ENCODE measurements at places on chromosomes 13 and 19.
A peak's percentile ranks its signal among the peaks of the same experiment; 100 is the strongest.

DNA sequence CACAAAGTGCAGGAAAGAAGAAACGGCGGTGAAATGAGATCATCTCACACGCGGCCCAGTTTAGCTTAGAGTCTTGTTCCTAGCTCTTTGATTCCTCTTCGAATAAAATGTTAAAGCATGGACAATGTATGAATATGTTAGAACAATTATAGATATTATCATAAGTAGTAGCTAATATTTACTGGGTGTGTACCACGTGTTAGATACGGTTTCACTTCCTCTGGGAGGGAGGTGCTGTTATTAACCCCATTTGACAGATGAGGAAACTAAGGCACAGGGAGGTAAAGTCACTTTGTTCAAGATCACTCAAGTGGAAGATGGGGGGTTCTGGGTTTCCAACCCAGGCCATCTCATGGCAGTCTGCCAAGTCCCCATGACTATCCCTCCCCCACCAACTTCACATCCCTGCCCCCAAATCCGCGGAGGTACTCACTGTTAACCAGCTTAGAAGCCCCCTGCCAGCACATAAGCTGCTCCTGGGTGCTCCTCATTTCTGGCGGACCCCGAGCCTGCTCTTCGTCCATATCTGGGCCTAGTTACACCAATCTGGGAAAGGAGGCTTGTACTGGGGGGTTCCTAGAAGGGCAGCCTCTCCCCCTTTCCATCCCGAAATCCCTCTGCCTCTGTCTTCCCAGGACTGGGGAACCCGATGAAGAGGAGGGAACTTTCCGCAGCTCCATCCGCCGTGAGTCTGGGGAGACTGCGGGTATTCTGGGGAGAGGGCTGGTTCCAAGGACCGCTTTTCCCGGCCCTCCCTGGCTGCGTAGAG, 1.0 kb upstream of the FXYD7 start:
- peak; percentile 30 for DNase-seq

DNA sequence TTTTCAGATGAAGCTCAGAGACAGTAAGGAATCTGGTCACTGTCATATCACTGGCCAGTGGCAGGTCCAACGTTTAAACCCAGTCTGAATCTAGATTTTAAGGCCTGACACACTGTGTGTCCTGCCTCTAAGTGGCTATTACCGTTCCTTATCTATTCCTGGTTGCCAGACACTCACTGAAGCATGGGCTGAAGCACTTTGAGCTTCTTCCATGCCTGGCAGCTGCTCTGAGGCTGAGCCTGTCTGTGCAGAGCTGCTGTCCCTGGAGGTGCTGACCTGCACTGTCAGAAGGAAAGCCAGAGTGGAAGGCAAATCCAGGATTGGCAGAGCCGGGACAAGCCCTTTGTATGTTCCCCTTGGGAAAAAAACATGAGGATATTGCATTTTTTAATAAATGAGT, 109.2 kb upstream of the SLC7A1 start:
- DNase-seq, result no peak

- DNase-seq, result no peak
Observed at GRCh38 chr13:66673401-66673800, 556.7 kb downstream of the PCDH9 start.

- DNase-seq, result no peak
Observed at GRCh38 chr19:11335449-11336146, 3.9 kb downstream of the RAB3D start.

DNA sequence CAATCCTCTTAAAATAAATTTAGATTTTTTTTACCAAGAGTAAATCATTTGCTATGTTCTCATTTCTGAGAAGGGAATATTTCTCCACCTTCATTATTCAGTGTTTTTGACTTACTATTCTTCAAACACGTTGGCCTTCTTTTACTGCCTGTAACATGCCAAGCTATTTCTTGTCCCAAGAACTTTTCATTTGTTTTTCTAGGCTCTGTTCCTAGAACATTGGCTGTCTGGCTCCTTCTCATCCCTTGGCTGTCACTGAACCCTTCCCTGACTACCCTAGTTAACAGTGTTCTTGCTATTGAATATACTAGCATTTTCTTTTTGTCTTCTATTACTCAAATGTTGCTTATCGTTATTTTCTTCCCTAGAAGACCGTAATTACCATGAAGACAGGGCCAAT, 248.1 kb downstream of the ITGBL1 start:
- no peak for DNase-seq

- DNase-seq, result no peak
Observed at GRCh38 chr19:35105411-35106290, 10.0 kb upstream of the FXYD3 start.

- DNase-seq, result no peak
Observed at GRCh38 chr19:18603255-18603957, 3.2 kb downstream of the CRLF1 start.

- DNase-seq, result no peak
Observed at GRCh38 chr13:50419331-50419865, 404.2 kb downstream of the KCNRG start.

DNA sequence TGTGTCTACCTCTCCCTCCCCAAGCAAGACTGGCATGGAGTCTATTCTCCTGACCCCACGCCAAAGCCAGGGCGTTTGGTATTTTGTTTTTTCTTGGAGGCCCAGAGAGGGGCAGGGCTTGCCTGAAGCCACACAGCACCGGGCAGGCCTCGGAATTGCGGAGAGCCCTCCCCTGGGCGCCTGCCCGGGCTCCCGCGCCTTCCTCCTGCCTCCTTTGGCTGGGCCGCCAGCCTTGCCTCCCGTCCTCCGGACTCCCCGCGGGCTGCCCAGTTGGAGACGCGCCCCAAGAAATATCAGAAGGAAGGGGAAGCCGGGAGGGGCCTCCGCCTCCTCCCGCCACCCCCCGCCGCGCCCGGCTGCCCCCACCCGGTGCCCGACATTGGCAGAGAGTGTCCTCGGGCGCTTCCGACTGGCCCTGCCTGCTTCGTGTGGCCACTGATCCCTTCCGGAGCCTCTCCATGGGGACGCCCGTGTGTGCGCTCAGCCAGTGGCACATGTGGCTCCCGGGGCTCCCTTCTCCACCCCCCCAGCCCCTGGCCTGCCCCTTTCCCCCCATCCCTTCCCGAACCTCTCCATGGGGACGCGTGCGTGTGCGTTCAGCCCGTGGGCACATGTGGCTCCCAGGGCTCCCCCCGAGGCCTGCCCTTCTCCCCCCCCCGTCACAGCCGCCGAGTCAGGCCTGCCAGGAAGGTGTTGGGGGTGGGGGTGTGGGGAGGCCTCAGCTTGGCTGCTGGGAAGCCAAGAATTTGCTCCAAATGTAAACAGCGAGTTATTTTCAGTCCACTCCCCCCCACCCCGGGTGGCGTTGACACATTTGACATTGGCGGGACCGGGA, 37.3 kb downstream of the NFIC start:
- peak; percentile 97 for DNase-seq

DNA sequence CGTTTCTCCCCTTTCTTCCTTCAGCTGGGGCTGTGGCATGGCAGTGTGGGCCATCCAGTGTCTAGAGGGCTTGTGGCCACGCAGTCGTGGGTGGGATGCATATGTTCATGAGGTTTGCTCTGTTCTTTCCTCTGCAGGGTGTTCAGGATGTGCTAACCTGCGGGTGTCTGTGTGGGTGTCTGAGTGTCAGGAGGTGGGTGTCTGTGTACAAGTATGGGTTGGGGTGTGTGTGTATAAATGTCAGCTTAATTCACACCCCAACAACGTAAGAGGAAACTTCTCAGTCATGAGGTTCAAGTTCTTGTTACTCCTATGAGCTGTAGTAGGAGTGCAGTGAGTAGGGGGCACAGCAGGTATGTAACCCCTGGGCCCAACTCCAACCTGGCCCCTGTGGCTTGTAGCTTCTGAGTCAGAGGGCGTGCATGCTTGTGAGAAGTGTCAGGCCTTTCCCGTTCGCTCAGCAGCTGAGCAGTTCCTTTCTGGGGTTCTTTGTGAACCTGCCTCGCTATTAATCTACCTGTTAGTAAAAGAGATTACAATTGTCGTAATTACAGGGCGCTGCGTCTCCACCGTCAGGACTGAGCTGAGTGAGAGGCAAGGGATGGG, 49.1 kb downstream of the NFIX start:
- DNase-seq, result no peak

GRCh38 chr19:38211766-38212165, 12.3 kb downstream of the DPF1 start:
- no peak for DNase-seq

DNA sequence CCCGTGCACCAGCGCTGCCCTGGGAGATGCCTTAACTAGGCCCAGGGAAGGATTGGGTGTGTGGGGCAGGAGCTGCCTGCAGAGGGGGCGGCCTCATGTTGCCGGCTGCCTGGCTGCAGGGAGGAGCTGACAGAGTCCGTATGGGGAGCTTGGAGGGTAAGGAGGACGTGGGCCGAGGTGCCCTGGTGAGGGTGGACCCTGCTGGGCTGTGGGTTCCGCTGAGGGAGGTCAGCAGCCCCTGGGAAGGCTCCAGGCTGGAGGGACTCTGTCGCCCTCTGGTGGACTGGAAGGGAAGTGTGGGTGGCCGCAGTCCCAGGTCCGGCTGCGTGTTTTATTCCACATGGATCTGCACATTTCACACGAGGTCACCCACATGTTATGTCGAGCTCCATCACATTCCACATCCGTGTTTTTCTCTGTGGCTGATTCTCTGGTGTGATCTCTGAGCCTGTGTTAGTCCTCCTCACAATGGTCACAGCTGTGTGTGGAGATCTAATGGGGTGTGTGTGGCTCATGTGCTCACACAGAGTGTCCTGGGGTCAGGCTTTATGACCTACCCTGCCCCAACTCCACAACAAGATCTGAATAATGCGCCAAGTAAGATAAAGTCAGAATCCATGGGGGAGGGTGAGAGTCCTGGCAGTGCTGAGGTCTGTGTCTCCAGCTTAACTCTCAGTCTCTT, 1.8 kb upstream of the CEACAM8 start:
- DNase-seq, result peak; percentile 18

DNA sequence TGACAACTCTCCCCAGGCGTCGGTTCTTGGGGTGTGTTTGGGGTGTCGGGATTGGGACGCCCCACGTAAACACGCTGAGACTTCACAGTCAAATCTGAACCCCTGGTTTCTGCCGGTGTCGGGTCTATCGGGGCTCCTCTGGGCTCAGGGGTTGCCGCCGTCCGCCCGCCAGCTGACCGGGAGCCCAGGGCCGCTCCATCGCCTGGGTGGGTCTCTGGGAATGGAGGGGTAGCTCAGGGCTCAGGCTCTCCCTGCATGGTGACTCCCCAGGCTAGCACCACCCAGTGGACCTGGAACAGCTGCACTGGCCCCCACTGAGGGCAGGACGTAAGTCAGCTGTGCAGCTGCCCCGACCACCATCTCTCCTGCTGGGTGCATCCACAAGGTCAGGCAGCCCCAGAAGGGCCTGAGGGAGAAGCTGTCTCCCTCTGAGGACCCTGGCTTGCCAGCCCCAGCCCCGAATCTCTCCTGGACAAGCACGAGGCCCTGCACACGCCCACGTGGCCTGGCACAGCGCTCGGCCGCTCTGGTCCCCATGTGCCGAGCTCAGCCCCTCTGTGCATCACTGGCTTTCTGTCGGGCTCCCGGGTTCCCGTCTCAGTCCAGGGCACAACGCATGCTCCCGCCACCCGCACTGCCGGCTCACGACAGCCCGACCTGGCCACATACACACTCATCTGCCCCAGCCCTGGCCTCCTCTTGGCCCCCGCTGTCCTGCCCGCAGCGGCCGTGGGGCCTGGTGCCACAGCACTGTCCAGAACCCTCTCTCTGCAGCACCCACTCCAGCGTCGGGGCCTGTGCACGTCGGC, 6.1 kb downstream of the RNF126 start:
- no peak for DNase-seq

DNA sequence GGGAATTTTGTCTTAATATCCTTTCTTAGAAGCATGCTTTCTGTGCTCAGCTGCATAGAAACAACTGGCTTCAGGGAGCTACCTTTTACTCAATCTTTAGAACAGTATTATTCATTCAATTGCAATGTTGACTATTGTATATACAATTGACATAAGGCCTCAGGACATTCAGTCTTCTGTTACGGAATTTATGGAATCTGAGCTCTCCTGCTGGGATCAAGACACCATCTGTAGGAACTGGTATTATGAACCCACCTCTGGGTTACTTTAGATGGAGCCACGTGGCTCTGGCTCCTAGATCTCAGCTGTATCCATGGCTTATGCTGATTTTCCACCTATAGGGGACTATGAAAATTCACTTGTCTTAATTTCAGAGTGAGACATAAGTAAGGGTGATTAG, 716.2 kb upstream of the GPC6 start:
- DNase-seq, result no peak

GRCh38 chr19:41928221-41928683, at the start of gene ERFL:
Gene ERFL (minus strand): TSS chr19:41928449. CDS start chr19:41912919, 15,530 bp downstream.
- DNase-seq, result no peak

DNA sequence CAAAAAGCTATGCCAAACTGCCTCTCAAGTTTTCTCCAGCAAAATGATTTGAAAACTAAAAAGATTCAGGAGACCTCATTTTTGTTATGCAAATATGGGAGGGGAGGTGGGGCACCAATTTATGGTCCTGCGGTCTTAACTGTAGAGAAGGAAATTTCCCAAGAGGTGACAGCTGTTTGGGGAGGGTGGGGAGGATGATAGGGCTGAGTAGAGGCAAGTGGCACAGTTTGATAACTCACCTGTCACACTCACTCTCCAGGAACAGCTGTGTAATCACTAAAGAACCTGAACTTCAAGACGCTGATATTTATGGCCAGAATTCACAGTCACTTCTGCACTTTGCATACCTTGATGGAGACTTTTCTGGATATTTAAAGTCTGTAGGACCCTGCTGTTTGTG, 232.9 kb upstream of the STARD13 start:
- no peak for DNase-seq

GRCh38 chr19:1629256-1629808, 23.1 kb downstream of the TCF3 start:
- DNase-seq, result no peak

DNA sequence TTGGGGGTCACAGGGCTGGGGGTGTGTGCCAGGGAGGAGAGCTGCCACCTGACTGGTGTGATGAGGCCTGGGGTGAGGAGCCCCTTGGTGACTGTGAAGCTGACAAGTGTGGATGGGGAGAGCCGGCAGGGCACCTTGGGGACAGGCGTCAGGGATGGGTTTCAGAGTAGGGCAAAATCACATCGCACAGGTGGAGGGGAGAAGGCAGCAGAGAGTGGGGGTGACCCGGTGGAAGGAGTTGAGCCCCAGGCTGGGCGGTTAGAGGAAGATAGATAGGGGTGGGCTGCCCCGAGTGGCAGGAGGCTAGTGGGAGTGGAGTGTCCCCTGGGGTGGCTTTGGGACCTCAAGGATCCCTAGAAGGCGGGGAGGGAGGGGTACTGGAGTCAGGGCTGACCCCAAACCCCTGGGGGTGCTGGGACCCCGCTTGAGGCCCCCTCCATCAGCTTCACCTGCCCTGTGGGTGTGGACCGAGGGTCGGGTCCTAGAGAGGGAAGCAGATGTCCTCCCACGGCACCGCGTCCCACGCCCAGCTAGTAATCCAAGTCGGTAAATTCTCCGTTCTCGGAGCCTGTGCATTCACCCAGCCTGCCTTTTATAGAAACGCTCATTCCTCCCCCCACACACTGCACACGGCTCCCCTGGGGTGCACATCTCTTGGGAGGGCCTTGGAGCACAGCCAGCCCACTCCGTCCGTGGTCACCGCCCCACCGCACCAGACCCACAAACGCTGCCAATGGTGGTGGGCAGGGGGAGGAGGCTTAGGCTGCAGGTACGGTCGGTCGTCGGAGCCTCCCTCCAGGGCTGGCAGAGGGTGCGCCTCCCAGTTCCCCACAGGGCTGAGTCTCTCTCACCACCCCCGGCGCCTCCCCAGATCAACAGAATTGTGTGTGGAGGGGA, 2.4 kb downstream of the CTXN1 start:
- no peak for DNase-seq

All from body of pancreas (tissue), 4 donors.